ENCODE measurements at places on chromosomes 3 and 15. TPM values are rescaled to one million over a fixed set of nuclear protein-coding genes. Genes with fewer than 3 reads are reported as not detected.

GRCh38 chr3:194487289-194488054 lies 670 bp upstream of the ATP13A3 start:
- DNase-seq = peak; percentile 44

The NMNAT3 gene
- polyA plus RNA-seq = 11.9 TPM

- DNase-seq = no peak
Measured at GRCh38 chr3:138303474-138303873, 26.2 kb downstream of the NME9 start.

The MYLK gene
- 132 TPM for polyA plus RNA-seq

The SEMA3B gene
- polyA plus RNA-seq = 78.6 TPM

- no peak for DNase-seq
Measured at GRCh38 chr3:46298871-46299607, 54.9 kb upstream of the CCR2 start.

- no peak for DNase-seq
Measured at GRCh38 chr3:11764931-11765363, 81.7 kb downstream of the TAMM41 start.

- no peak for DNase-seq
Measured at GRCh38 chr3:38141952-38142273, 3.5 kb downstream of the MYD88 start.

The HYAL1 gene
- 6.5 TPM for polyA plus RNA-seq

DNA sequence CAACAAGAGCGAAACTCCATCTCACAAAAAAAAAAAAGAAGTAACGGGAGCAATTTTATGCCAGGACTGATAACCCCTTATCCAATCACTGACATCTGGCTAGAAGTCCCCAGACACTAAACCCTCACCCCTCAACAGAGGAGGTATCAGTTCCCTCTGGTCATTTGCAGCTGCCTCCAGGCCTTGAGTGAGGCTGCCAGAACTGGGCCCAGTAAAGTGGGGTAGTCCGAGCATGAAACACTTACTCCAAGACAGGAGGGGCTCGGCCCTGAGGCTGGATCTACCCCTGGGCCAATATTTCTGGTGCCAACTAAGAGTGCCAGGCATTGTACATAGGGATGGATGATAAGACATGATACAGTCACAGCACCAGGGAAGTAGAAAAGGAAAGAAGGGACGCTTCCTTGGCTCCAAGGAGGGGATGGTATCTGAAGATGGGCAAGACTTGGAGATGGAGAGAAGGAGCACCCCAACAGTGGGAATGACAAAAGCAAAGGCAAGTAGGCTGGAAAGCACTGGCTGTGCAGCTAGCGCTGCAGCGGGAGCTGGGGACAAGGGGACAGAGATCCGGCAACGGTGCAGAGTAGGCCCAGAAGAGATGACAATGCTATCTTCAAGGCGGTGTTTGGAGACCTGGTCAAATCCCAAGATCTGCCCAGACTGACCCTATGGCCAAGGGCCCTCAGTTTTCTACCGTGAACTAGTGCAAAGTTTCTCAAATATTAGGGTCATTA lies 2.2 kb downstream of the XXYLT1 start:
- DNase-seq = no peak

GRCh38 chr15:83747050-83747717 lies 93.3 kb downstream of the ADAMTSL3 start:
- no peak for DNase-seq

DNA sequence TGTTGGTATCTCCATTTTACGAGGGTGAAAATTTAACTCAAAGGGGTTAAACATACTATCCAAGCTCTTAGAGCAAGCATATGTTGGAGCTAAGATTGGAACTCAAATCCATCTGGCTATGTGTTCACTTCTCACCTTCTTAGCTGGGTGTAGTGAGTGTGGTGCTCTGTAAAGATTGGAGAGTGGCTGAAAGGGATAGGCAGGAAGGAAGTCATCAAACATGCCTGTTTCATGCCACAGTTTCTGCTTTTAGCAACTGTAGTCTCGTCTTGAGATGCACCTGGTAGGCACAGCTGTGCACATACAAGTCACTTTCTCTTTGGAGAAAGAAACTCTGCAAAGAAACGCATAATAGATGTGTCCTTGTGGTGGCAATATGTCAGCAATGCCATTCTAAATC lies 189.1 kb upstream of the MDFIC2 start:
- no peak for DNase-seq

DNA sequence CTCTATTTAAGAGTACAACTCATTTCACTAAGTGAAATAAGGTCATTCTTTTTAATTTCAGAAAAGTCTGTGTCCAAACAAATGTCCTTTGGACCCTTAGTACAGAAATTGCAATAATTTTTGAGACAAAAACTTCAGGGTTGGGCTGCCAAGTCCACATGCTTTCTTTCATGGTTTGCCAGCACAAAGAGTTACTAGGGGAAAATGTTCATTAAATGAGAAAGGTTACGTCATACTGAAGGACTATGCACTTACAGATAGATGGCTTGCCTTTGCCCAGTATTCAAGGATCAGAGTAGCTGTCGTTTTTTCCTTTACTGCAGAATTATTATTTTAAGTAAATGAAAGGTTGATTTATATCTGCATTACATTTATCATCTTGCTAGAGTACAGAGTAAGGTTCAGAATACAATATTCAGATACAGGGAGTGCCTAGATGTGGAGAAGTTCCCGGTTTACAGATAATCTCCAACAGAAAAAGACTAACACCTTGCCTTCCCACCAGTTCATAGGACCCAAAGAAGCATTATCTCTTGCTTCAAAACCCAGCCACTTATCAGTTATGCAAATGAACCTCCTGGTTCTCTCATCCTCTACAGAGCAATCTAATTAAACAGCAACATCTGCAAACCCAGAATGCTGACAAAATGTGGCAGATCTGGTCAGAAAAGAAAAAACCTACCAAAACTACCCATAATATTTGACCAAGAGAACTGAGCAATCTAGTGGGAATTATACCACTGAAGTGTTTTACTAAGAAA lies 179.3 kb downstream of the FRMD5 start:
- DNase-seq = no peak

DNA sequence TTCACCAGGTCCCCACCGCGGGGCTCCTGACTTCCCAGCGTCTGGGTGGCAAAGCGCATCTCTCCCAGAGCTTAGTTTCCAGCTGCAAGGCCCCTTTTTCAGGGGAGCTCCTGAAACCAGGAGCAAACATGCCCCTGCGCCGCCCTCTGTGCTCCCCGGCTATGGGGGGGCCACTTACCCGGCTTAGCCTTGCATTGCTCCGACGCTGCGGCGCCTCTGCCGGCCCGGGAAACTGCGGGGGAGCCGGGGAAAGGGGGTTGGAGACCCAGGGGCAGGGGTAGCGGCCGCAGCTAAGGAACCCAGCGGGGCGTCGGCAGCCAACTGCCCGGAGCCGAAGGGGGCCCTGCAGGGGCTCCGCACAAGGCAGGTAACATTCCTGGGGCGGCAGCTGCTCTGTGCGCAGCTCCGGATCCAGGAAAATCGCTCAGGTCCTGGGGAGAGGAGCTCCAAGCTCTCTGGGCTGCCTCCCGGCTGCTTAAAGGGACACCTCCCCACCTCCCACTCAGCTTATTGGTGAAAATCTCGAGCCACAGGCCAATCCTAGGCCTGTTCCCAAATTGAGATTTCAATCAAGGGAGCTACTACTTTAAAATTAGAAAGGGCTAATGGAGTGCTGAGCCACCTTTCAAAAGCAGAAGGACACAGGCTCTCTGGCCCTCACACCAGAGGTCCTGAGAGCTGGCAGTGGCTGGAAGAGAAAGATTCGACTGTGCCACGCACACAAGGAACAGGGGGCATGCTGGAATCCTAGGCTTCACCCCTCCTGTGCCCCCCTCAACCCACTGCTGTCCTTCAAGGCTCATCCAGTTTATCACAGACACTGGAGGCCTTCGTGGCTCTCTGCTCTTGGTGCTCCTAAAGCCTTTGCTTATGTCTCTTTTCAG lies 42.7 kb upstream of the PRICKLE2 start:
- DNase-seq = no peak

The CCRL2 gene
- 1.2 TPM for polyA plus RNA-seq

GRCh38 chr3:264394-265156 lies 68.0 kb downstream of the CHL1 start:
- no peak for DNase-seq

The TMEM212 gene
- 0.32 TPM for polyA plus RNA-seq

The CYP1A1 gene
- not detected for polyA plus RNA-seq

- no peak for DNase-seq
Measured at GRCh38 chr15:101316529-101316928, 21.5 kb upstream of the SNRPA1 start.

The IL17RD gene
- polyA plus RNA-seq = 66.6 TPM

GRCh38 chr3:37571269-37571668 lies 290.4 kb upstream of the CTDSPL start:
- DNase-seq = no peak

DNA sequence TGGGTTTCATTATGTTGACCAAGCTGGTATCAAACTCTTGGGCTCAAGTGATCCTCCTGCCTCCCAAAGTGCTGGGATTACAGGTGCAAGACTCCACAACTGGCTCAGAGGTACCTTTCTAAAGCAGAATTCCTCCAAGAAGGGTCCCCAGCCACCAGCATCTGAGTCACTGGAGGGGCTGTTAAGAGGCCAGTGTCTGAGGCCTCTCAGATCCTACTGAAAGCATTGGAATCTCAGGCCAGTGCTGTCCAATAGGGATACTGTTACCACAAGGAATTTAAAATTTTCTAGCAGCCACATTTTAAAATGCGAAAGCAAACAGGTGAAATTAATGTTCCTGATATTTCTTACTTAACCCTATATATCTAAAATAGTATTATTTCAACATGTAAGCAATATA lies 1.3 kb downstream of the CAV3 start:
- no peak for DNase-seq

DNA sequence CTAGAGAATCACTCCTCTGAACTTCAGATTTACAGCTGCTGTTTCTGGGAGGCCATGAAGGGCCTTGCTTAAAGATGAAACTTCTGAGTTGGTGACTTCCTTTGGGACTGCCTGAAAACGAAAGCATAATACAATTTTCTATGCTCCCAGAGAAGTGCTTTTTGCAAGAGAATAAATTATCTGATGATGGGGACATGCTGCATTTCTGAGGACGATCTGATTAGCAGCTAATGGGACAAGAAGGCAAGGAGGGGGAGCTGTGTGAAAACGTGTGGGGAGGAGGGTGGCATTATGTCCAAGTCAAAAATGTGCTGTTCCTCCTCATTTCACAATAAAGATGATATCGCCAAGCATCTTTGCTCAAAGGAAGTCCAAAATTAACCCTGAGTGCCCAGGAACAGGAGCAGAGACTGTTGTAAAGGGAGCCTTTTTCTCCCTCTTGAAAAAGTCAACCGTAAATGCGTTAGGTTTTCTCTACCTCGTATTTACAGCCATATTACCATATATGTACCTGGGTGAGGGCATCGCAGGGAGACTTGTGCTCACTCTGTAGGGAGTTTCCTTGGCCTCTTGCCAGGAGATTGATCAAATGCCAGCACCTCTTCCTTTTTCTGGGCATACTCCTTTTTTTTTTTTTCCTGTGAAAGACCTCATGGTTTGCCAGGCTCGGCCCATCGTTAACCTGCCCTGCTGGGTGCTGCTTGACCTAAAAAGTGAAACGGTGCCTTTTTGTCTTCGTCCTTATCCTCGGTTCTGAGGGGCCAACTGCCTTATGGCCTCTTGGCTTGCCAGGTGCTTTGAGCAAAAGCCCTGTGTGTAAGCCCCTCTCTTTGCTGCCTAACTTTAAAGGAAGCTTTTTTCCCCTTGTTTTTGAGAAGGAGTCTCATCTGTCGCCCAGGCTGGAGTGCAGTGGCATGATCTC lies 11.5 kb downstream of the ITPR1 start:
- no peak for DNase-seq

- no peak for DNase-seq
Measured at GRCh38 chr3:66413151-66413751, 87.6 kb downstream of the LRIG1 start.

- no peak for DNase-seq
Measured at GRCh38 chr3:137694836-137695235, 69.3 kb upstream of the SOX14 start.

DNA sequence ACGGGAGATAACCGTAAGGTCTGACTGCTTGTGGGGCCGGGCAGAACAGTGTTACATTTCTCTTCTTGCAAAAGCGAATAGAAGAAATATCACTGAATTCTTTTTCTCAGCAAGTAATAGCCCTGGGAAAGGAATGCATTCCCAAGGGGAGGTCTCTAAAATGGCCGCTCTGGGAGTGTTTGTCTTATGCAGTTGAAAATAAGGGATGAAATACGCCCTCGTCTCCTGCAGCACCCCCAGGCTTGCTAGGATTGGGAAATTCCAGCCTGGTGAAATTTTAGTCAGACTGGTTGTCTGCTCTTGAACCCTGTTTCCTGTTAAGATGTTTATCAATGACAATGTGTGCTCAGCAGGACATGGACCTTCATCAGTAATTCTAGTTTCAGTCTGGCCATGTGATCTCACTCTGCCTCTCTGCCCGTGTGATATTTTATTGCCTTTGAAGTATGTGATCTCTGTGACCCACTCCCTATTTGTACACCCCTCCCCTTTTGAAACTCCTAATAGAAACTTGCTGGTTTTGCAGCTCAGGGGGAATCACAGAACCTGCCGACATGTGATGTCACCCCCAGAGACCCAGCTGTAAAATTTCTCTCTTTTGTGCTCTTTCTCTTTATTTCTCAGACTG lies 715.6 kb downstream of the ROBO1 start:
- DNase-seq = no peak

GRCh38 chr15:39192351-39192750 lies 388.5 kb upstream of the THBS1 start:
- DNase-seq = no peak

The STARD9 gene
- polyA plus RNA-seq = 14.3 TPM

DNA sequence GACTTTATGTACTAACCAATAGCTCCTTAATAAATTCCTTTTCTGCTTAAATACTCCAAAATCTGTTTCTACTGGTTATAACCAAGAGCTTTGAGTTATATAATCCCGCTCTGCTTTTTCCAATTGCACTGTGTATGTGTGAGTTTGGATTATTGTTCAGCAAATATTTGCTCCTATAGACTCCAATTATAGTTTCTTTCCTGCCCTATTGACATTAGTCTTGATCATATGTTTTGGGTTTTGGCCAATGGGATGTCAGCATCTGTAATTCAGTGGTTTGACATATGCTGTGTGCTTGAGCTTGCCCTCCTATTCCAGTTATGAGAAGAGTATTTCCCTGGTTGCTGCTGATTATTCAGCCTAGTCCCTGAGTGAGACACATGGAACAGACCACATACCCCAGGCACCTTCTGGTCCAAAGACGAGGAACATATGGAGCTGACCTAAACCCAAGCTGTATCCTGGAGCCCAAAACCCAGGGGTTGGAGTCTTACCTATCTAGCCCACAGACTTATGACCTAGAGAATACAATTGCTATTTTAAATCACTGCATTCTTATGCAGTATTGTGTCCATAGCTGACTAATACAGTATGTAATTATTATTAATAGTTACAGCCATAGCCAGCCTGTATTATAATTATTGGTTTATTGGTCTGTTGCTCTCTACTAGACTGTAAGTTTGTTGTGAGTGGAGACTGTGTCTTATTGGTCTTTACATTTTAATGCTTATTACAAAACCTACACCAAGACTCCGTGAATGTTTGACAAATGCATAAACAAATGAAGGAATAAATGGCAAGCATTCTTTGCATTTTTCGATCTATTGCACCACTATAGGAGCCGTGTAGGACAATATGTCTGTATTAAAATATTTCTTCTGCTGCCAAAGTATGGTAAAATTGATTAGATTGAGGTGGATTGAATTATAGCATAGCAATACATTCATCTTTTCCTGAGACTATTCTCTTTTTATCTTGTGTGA lies 11.7 kb upstream of the ZNF280D start:
- no peak for DNase-seq

Data from left kidney (tissue), 8 donors.